ENCODE measurements at places on chromosomes 4 and X. TPM values are rescaled to one million over a fixed set of nuclear protein-coding genes. Genes with fewer than 3 reads are reported as not detected.
A peak's percentile ranks its signal among the peaks of the same experiment; 100 is the strongest.

- no peaks in the 10 kb centered on the region for H3K36me3 ChIP-seq
- no peak for DNase-seq
- no peaks in the 10 kb centered on the region for H3K27me3 ChIP-seq
- H3K27ac ChIP-seq: no peak overlapping the region
- no peaks in the 10 kb centered on the region for H3K4me1 ChIP-seq
- H3K4me3 ChIP-seq: no peak overlapping the region
Observed at GRCh38 chr4:156781852-156782251, 189.7 kb downstream of the PDGFC start.

The SSX2 gene
- polyA plus RNA-seq: 0.29 TPM

DNA sequence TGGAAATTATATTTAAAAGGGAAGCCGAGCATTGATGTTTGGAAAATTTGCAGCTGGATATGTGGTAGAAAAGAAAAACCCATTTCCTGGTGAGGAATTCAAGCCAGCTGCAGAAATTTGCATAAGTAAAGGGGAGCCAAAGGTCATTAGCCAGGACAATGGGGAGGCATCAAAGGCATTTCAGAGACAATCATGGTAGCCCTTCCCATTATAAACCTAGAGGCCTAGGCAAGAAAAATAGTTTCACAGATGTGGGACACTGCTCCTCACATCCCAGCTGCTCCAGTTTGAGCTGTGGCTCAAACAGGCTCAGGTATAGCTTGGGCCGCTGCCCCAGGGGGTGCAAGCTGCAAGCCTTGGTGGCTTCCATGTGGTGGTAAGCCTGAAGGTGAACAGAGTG lies 35.8 kb downstream of the NAP1L3 start:
- H3K27ac ChIP-seq: 0 out of 2 replicates have a peak overlapping the region, but pooled peaks have one; percentile 81
- H3K4me3 ChIP-seq: no peak overlapping the region
- H3K4me1 ChIP-seq: no peaks in the 10 kb centered on the region

- H3K4me1 ChIP-seq: peaks cover 8% of the 10 kb centered on the region
- DNase-seq: no peak
- H3K36me3 ChIP-seq: no peaks in the 10 kb centered on the region
- no peak overlapping the region for H3K27ac ChIP-seq
- no peaks in the 10 kb centered on the region for H3K27me3 ChIP-seq
Observed at GRCh38 chr4:148162519-148162918, 279.7 kb downstream of the NR3C2 start.

The CENPVL2 gene
- polyA plus RNA-seq: 2.9 TPM

- H3K36me3 ChIP-seq: no peaks in the 10 kb centered on the region
- no peak for DNase-seq
- no peaks in the 10 kb centered on the region for H3K4me1 ChIP-seq
- H3K27me3 ChIP-seq: no peaks in the 10 kb centered on the region
- no peak overlapping the region for H3K27ac ChIP-seq
Observed at GRCh38 chr4:186840771-186841301, 117.2 kb upstream of the FAT1 start.

- H3K27me3 ChIP-seq: no peaks in the 10 kb centered on the region
- no peaks in the 10 kb centered on the region for H3K36me3 ChIP-seq
- H3K4me1 ChIP-seq: no peaks in the 10 kb centered on the region
- H3K27ac ChIP-seq: no peak overlapping the region
Observed at GRCh38 chr4:105293360-105293759, 146.7 kb downstream of the TET2 start.

Measured in GM23338 (cell line).